ENCODE measurements at places on chromosomes 1 and 21.

DNA sequence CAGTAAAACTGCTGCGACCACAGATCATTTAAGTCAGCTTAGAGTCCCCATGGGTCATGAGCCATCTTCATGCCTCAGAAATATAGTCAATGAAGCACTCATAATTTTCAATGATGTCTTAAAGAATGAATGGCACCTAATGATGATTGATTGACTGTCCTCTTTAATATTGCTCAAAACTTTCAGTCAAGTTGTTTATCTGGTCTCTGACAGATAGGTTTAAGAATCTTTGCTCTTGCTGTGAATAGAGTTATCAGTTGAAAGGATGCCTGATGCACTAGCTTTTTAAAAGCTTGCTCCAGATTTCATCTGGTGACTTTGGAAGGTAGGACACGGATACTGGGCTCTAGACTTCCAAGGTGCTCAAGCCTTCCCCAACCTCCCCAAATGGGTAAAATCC lies 45.1 kb downstream of the COLGALT2 start:
- DNase-seq: no peak

- no peak for DNase-seq
Measured at GRCh38 chr21:41634858-41635257, 126.9 kb upstream of the TMPRSS2 start.

DNA sequence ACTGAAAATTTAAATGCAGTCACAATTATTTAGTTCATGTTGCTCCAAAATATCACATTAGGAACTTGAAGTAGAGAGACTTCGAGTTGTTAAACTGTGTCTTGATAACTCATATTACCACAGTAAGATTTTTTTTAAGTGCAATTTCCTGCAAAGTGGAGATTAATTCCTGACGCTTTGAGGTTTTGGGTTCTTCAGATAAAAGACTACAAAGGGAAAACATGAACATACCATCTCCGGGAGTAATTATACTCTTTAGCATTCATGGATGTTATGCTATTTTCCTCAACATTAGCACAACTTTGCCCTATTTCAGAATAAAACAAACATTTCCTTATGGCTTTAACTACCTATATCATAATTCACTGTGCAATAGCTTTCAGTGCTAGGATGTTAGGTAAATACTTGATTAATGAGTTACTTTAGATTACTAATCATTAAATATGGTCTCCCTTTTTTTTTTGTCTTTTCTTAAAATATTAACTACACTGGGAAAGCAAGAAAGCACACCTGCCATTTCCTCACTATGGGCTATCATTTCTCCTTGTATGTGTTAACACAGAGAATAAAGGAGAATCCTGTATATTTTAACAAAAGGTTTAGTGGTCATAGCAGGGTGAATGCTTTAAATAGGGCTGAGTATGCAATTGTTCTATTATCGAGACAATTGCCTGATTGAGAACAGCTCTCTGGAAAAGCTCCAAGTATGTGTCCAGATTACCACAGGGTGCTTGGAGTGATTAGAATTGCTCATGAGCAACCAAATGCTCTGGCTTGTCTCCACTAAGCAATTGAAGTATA lies 252.5 kb upstream of the C1orf105 start:
- DNase-seq: no peak

GRCh38 chr1:204331847-204332487 lies 27.8 kb downstream of the PLEKHA6 start:
- DNase-seq: no peak

DNA sequence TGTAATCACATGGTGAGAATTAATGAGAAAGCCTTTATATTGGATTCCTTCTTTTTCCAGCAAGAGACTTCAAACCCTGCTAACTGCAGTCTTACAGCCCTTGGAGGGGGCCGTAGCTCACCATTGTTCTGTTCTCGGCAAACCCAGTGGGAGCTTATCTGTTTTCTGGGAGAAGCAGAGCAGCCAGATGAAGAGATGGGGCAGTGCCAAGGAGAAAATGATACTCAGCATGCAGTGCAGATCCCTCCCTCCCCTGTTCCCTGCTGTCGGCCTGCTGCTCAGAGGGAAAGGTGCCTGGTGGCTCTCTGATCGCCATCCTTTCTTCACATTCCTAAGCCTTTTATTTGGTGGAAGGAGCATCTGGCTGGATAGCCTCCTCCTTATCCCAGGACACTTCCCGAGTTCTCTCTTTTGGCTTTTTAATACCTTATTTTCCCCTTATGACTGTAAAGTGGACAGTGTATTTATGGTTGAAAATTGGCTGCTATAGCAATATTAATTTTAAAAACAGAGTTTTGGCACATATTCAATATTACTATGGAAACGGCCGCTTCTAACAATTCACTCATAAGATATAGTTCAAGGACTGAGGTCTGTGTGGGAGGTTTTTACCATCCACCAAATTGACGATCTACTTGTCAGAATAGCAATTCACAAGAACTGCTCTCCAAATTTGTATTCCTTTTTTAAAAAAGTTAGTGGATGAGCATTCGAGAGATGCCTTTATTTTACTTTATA lies 203.4 kb downstream of the CRB1 start:
- no peak for DNase-seq

DNA sequence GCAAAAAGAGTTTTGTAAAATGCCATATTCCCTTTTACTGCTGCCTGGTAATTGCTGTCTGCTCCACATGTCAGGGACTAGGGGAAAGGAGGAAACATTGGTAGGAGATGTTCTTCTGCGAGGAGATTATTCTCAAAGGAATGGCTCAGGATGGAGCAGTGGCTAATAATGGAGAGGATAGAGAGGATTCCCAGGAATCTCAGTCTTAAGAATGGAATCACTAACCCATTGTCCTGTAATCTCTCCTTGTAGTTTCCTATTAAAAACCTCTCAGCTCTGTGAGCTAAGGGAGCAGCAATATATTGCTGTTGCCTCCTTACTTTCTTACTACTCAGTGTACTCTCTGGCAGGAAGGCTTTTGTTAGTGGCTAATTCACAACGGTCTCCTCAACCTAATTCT lies 175.4 kb downstream of the HS2ST1 start:
- no peak for DNase-seq

DNA sequence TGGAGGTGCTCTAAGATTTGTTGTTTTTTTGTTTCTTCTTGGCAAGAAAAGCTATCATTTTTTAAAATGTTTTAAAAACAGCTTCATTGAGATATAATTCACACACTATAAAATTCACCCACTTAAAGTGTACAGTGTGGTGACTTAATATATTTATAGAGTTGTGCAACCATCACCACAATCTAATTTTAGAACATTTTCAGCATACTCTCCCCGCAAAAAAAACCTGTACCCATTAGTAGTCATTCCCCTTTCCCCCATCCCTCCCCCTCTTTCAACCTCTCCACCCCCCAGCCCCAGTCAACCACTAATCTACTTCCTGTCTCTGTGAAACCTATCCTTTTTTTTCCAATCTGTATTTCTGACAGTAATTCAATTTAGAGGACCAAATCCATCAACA lies 30.6 kb downstream of the ZC3H11B start:
- DNase-seq: no peak

DNA sequence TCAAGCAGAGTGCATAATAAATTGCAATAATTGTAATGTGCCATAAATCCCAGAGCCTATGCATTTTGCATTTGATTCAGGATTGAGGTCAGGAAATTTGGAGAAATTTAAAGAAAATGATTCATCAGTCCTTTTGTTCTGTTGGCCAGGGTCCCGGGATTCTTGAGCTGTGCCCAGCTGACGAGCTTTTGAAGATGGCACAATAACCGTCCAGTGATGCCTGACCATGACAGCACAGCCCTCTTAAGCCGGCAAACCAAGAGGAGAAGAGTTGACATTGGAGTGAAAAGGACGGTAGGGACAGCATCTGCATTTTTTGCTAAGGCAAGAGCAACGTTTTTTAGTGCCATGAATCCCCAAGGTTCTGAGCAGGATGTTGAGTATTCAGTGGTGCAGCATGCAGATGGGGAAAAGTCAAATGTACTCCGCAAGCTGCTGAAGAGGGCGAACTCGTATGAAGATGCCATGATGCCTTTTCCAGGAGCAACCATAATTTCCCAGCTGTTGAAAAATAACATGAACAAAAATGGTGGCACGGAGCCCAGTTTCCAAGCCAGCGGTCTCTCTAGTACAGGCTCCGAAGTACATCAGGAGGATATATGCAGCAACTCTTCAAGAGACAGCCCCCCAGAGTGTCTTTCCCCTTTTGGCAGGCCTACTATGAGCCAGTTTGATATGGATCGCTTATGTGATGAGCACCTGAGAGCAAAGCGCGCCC lies 8.7 kb downstream of the PROX1 start:
- no peak for DNase-seq

- DNase-seq: peak; percentile 78
Measured at GRCh38 chr1:16615253-16616252, 2.2 kb upstream of the NBPF1 start.

GRCh38 chr1:2989976-2990375 lies 31.3 kb upstream of the ACTRT2 start:
- no peak for DNase-seq

GRCh38 chr1:35406103-35406502 lies 137.6 kb downstream of the ZMYM4 start:
- no peak for DNase-seq

Data from coronary artery (tissue), 2 donors.